ENCODE measurements at places on chromosomes 1 and 21. TPM values are rescaled to one million over a fixed set of nuclear protein-coding genes. Genes with fewer than 3 reads are reported as not detected.
A peak's percentile ranks its signal among the peaks of the same experiment; 100 is the strongest.

GRCh38 chr1:29083317-29084195 is 40.1 kb downstream of the TMEM200B start:
- DNase-seq = peak; percentile 79

DNA sequence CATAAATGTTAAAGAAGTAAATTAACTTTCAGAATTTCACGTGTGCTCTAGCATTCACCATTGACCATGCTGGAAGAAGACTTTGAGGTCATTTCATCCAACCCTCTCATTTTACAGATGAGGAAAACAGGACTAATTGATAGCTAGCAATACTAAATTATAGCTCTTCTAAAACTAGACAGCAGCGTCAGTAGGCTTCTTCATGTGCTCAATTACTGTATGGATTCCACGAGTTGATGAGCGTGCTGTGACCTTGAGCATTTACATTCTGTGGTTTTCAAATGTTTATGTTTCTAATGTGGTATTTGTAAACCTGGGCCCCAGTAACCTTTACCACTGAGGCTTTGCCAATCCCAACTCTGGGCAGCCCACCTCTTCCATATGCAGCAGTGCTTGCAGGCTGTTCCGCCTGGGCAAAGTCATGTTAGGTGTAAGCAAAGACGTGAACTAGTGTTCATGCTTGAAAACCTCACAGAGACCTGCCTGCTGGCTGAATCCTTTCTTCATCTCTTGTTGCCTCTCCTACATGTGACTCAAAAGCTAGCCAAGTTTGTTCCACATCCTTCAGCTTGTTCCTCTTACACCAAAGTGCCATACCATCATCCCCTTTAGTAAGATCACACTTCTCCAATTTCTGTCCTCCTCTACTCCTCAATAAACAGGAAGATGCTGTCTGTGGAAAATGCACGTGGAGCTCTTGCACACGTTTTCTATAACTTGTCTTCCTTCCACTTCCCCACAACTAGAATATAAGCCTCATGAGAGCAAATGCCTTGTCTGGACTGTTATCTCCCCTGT is 17.2 kb downstream of the KCNJ15 start:
- peak; percentile 89 for DNase-seq

DNA sequence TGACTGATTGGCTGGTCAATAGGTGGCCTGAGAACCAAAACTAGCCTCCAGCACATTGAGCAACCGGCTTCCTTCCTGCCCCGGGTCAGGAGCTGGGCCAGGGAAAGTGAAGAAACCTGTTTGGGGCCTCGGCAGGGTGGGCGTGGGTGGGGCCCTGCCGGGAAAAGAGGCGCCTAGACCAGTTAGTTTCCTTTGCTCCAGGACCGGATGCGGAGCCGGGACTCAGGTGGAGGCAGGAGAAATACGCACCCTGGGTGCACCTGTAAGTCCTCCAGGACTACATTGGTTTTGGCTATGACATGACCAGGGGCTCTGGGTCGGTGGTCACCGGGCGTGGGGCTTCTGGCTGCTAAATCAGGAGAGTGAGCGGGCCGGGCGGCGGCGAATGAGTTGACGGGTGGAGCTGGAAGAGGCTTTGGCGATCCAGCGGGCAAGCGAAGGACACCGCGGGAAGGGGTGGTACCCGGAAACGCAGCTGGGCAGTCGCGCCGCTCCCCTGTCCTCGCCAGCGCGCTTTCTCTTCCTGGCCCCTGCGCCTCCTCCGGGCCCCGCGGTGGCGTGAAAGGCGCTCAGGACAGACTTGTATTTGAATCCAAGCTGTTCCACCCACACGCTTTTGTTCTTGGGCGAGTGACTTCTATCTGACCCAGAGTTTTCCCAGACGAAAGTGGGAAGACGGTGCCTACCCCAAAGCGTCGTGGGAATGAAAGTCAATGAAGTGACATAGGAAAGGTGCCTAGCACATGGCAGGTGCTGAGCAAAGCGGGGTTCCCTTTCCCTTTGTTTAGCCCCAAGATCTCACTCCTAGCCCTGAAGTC is 30.6 kb upstream of the JUN start:
- no peak for DNase-seq

The RSPH1 gene
- total RNA-seq = not detected

The RPS6KC1 gene
- total RNA-seq = 37.7 TPM
